ENCODE measurements at places on chromosomes 6 and 20.

DNA sequence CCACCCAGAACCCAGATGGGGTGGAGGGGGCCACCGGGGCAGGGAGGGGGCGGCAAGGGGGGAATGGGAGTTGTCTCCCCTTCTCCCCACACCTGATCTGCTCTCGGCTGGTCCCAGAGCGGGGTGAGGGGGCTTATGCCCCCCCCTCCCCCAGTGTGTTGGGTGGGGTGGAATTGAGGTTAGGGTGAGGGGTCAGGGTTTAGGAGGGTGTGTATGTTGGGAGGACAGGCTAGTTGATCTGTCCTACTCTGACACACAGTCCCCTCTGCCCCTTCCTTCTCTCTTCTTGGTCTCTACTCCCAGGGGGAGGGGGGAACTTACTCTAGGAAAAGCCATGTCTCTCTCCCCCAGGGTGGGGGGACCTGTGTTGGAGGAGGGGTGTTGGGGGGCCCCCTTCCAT is 1.9 kb upstream of the ZBTB9 start:
- DNase-seq: no peak

GRCh38 chr6:11021714-11022113 is 22.4 kb downstream of the ELOVL2 start:
- DNase-seq: no peak

GRCh38 chr6:85660181-85660611 is 17.5 kb upstream of the SYNCRIP start:
- no peak for DNase-seq

DNA sequence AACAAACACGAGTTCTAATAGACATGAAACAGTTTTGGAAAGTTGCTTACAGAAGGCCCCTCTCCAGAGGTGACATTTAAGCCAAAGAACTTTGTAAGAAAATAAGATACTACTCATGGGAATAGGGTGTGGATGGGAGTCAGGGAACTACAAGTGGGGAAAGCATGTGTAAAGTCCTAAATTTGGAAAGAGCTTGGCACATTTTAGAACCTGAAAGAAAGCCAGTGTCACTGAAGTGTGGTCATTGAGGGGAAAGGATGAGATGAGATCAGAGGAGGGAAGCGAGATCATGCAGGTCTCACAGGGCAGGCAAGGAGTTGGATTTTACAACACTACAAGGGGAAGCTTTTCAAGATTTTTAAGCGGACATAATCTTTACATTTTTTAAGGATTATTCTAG is 38.0 kb downstream of the VGLL2 start:
- DNase-seq: no peak

- DNase-seq: no peak
These were observed 37.8 kb upstream of the NHSL1 start for GRCh38 chr6:138537106-138537505.

DNA sequence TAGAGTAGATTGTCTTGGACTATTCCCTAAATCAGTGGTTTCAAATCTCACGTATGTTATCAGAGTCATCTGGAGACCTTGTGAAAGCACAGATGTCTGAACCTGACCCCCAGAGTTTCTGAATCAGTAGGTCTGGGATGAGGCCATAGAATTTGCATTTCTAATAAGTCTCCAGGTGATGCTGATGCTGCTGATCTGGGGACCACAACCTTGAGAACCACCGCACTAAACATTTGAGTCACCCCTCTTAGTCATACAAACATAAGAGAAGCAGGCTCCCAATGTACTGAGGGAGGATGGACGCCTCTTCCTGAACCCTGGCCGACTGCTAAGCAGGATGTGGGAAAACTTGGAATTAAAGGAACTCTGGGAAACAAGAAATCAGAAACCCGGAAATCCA is 187.8 kb upstream of the PRDM1 start:
- no peak for DNase-seq

- DNase-seq: no peak
These were observed 496.8 kb upstream of the JAG1 start for GRCh38 chr20:11170565-11170964.

DNA sequence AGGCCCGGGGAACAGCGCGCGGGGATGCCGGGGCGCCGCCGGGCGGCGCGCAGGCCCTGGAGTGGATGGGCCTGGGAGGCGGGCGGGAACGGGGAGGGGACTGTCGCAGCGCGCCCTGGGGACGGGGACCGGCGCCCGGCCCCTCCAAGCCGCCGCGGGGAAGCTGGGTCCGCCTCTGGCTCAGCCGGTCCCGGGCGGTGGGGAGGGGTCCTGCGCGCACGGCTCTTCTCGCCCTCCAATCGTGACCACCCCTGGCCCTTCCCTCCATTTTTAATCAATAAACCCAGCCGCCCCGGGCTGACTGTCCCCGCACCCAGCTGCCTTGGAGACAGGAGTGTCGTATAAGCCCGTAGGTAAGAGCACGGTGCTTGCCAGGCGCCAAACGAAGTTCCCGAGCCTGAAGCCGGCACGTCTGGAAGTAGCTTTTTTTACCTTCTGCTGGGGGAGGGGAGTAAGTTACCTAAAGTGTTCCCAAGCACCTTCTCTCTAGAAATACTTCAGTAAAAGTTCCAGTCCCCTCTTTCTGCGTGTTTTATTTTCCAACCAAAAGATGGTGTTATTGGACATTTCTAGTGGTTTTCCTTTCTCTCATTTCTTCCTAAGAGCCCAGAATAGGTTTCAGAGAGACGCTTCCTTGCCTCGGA is 780 bp upstream of the TAF4 start:
- DNase-seq: peak; percentile 76

- DNase-seq: no peak
These were observed 41.1 kb downstream of the LRP11 start for GRCh38 chr6:149823013-149823412.

DNA sequence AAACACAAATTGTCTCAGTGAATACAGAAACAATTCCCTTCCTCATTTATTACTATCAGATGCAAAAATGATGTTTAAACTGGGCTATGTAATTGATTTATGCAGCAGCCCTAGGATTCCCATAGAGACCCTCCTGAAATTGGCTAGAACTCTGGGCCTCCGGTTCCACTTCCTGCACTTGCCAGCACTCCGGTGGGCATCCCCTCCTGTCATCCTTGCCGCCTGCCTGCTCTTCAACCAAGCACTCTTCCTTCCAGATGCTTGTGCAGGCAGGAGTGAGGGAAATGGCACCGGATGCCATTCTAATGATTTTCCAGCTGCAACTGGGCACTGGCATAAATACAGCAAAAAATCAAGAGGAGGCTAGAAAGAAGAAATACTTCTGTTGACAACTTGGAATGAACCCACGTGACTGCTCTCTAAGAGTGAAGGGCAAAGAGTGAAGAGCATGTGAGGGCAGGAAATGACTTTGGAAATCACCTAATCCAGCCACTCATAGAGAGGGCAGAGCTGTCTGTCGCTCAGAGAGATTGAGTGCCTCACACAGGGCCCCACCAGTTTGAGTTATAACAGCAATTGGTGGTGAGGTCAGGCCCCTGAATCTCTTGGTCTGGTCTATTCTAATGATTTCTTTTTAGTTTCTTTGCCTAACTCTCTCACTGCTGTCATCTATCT is 3.7 kb upstream of the NEDD9 start:
- no peak for DNase-seq

DNA sequence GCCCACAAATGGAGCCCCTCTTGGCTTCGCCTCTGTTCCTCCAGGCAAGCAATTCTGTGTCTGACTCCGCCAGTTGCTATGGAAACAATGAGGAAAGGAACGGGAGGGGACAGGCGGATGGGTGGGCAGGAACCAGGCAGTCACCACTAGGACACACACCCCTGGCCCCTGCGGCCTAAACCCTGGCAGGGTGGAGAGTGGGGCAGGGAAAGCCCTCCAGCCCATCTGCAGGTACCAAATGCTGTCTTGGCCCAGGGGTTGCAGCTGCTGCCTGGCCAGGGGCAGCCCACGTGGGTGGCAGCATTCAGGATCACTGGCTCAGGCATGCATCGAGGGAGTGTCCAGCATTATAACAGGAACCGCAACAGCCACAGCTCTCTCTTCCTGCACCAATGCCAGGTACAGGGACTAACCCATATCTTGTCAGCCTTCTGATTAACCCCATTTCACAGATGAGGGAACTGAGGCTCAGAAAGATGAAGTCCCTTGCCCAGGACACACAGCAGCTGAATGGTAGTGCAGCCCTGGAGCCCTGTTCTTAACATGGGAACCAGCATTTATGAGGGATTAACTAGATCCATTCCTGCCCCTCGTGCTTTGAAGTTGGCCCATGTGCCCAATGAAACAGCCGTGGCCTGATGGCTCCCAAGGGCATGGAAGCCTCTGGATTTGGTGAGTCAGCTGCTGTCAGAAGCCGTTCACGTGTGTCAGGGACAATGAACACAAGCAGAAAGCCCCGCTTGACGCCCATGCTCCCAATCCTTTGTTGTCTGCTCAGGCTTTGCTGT is 66.3 kb downstream of the NOL4L start:
- no peak for DNase-seq

GRCh38 chr20:4833074-4833728 is 111.5 kb downstream of the PRND start:
- no peak for DNase-seq

DNA sequence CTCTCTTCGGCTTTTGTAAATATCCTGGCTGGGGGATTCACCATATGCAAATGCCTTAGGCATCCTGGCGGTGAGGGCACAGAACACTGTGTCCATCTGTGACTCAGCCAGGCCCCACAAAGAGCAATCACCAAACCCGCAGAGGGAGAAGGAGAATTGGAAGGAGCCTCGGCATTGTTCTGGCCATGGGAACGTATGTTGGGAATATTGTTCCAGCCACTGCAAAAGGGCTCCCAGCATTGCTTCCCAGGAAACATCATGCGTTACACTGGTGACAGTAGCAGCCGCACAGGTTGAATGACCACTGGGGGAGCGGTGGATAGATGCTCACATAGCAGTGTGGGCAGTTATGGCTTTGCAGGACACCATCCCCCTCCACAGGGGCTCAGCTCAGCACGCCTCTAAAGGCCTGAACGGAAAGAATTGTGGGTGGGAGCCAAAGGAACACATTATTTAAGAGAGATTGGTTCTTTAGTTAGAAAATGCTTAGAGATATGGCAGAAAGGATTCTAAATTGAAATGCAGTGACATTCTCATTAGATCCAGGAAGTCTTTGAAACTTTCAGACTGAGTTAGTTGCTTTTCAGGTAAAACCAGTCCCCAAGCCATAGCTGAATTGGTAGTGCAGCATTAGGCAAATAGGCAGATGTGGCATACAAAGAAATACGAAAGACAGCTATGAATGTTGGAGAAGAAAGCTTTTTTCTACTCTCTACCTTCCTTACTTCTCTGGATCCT is 104.3 kb downstream of the RNF144B start:
- no peak for DNase-seq

DNA sequence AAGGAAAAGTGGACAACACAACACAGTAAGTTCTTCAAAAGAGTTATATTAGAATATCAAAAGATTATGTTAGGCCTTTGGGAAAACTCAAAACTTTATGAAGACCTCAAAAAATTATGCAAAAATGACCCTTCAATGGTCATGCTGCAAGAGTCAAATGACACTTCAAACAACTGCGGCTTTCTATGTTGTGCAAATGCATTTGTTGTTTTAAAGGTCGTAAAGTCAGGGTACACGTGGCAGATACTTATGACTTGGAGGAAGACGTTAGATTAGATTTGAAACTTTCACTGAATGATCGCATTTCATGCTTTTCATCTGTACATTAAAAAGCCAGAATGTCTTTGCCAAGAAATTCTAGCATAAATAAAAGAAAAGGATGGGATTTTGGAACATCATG is 31.4 kb downstream of the BCAS1 start:
- DNase-seq: no peak

- no peak for DNase-seq
These were observed 6.6 kb upstream of the WTAP start for GRCh38 chr6:159720708-159721107.

DNA sequence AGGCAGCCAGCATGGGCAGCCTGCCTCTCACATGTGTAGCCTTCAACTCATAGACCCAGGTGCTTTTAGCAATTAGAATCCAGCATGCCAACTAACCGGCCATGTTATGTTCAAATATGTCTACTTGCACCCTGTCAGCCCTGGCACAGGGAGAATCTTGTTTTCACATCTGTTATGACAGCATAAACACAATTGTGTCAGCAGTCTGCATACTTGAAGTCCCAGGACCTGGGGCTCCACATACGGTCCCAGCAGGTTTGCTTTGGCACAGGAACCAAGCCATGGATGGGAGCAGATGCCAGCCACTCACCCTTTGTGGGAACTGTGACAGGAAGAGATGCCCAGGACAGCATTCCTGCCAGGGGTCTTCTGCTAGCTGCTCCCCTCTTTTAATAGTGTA is 67.2 kb upstream of the SYNDIG1 start:
- DNase-seq: no peak

- DNase-seq: no peak
These were observed 47.8 kb downstream of the ELOVL5 start for GRCh38 chr6:53300656-53301551.

GRCh38 chr6:42220807-42221206 is 3.1 kb upstream of the MRPS10 start:
- no peak for DNase-seq

GRCh38 chr20:7712661-7713060 is 227.6 kb downstream of the HAO1 start:
- no peak for DNase-seq

- DNase-seq: no peak
These were observed 103.7 kb upstream of the RNF217 start for GRCh38 chr6:124858564-124858963.

- no peak for DNase-seq
These were observed 11.5 kb downstream of the BANF2 start for GRCh38 chr20:17711267-17711627.

DNA sequence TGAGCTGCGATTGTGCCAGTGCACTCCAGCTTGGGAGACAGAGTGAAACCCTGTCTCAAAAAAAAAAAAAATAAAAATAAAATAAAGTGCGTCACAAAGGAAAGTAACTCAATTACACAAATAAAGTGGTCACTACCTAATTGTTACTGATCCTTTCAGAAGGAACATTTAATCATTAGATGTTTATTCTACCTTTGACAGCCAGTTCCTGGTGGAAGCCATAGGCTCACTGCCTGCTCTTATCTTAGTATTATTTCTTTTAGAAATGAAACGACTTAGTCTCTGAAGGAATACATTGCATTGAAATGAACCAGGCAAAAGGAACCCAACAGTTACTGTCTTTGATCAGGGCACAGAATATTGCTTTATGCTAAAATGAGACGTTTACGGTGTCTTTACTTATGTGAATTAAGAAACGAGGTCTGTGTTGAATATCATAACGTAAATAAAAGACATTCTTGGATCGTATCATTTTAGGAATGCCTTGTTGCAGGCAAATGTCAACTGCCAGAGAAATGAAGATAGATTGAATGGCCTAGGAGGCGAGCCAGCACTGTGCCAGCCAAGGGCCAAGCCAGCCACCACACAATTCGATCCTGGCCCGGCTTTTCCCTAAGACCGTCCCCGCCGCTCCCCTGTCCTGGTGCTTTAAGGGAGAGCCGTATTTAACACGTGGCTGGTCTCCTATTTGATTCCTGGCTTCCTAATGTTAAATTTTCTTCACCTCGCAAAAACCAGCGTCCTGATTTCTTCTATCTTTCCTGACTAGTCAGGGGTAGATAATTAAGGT is 136.7 kb upstream of the GMDS start:
- DNase-seq: no peak

GRCh38 chr6:80003826-80004172 is 650 bp upstream of the TTK start:
- DNase-seq: peak; percentile 61

Measured in activated CD8-positive, alpha-beta memory T cell treated with anti-CD3 and anti-CD28 coated beads, Interleukin-2, amount 50 U/mL, for 48 hours (primary cell).